ENCODE measurements at places on chromosomes 3 and 15.

GRCh38 chr3:97070302-97070701 is 255.9 kb downstream of the EPHA6 start:
- DNase-seq: no peak

GRCh38 chr3:72523429-72524151 is 324.7 kb downstream of the SHQ1 start:
- DNase-seq: peak; percentile 22

DNA sequence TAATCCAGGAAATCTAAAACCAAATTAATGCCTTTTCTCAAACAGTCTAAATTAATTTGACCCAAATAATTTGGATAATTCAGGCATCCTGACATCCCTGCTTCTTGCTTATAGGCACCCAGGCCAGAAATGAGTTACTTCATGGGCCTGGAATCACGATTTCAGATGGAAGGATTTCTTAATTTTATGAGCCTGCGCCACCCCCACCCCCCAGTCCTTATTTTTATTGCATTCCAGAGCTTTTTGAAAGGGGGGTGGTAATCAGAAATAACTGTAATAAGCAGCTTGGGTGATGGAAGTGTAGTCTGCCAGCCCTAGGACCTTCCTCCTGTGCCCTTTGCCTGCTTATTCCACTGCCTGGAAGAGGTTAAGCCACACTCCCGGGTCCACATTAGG is 1.3 kb downstream of the AP2M1 start:
- DNase-seq: no peak

GRCh38 chr15:64865998-64866520 is 24.3 kb downstream of the PLEKHO2 start:
- DNase-seq: no peak

DNA sequence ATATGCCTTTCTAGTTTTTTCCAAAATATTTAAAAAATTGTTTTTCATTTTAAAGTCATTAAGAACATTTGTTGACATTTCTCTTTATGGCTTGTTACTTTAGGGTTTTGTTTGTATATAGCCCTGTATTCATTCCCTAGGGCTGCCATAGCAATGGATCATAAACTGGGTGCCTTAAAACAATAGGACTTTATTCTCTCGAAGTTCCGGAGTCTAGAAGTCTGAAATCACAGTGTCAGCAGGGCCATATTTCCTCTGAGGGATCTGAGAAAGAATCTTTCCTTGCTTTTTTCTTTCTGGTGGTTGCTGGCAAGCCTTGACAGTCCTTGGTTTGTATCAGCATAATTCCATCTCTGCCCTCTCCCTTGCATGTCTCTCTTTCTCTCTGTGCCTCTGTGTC is 63.4 kb upstream of the CADPS start:
- no peak for DNase-seq

DNA sequence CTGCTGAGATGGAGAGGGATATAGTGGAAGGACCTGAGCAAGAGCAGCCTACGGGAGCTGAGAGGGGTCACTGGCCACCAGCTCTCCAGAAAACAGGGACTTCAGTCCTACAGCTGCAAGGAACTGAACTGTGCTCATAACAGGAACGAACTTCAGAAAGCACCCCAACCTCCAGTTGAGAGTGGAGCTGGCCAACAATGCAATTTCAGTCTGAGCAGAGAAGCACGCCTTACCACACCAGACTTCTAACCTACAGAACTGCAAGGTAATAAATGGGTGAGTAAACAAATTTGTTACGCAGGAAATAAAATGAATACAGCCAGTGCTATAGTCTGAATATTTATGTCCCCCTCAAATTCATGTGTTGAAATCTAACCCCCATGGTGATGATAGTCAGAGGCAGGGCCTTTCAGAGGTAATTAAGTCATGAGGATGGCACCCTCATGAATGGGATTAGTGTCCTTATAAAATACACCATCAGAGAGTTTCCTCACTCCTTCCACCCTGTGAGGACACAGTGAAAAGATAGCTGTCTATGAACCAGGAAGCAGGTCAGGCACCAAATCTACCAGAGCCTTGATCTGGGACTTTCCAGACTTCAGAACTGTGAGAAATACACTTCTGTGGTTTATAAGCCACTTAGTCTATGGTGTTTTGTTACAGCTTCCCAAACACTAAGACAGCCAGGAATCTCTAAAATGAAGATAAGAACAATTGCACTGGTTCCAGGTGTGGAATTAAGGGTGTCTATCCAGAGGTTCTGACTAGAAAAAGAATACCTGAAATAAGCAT is 58.6 kb downstream of the SYNM start:
- no peak for DNase-seq

DNA sequence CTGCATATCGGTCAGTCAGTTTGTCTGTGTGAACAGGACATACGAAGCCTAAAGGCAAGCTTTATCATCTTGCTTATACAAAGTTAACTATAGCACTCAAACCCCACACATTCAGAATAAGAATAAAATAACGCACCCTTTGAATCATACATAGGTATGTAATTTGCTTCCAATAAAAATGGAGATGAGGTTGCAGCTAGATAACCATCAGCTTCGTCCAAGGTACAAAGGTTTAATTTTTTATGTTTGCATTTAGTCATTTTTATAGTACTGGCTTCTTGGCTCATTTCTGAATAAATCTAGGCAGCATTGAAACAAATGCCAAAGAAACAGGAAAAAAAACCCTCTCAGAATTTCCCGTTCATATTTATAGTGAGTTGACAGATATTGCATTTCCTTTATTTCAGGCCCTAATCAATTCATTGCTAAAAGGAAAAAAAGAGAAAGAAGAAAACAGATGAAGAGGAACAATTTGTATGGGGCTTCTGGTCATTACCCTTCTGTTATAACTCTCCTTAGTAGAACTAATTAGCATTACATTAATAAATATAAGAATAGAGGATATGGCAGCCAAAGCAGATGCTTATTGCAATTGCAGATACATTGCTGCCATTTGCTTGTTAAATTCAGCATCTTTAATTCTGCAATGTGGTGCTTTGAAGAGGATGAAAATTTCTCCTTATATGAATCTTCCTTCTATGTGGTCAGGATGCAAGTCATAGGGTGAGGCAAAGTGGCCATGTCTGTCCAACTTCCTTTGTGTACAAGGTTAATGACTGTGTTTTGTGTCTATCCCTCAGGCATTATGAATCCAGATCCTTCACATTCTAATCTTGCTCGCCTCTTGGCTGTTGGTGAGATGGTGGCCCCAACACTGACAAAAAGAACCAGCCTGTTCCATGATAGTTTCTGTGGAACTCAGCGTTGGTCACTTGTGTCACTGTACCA is 550.0 kb downstream of the AGBL1 start:
- no peak for DNase-seq

DNA sequence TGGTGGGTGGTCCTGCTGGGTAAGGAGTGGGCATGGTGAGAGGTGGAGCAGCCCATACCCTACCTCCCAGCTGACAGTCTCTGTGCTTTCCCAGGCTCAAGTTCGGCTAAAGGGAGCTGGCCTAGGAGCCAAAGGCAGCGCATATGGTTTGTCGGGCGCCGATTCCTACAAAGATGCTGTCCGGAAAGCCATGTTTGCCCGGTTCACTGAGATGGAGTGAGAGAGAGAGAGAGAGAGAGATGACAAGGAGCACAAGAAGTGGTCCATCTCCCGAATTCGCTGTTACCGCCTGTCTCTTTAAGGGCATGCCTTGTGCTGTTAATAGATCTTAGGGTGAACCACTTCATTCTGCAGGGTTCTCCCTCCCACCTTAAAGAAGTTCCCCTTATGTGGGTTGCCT is 29.5 kb downstream of the RBM5 start:
- no peak for DNase-seq

GRCh38 chr3:190554197-190554596 is 40.3 kb downstream of the IL1RAP start:
- no peak for DNase-seq

DNA sequence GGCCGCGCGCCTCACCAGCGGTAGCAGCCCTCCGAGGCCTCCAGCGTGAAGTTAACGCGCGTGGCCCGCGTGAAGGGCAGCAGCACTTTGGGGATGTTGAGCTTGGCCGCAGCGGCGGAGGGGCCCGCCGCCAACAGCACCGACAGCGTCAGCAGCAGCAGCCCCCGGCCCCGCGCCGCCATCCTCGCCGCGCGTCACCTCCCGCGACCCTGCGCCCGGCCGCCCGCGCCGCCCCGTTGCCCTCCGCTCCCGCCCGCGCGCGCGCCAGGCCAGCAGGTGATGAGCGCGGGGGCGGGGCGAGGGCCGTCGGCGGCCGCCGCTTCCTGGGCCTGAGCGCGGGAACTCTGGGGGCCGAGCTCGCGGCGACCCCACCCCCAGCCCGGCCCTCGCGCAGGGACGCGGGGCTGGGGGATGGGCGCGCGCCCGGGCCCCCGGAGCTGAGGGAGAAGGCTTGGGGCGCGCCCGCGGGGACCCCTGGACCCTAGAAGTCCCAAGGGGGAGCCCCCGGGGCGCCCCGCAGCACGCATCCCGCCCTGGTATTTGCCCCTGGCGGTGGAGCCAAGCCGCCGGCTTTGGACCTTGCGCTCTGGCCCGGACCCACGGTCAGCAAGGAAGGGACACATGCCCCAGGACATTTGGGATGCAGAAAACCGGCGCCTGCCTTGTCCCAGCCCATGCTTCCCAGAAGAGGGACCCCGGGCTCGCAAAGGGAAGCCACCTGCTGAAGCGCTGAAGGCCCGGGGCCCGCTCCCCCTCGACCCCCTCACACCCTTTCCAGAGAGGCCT is at the start of gene NUP210:
Gene NUP210, minus strand, starts transcription at position 278 of the 786 bp plus-strand sequence. Its CDS starts 96 bp downstream, at position 182.
- peak; percentile 75 for DNase-seq

DNA sequence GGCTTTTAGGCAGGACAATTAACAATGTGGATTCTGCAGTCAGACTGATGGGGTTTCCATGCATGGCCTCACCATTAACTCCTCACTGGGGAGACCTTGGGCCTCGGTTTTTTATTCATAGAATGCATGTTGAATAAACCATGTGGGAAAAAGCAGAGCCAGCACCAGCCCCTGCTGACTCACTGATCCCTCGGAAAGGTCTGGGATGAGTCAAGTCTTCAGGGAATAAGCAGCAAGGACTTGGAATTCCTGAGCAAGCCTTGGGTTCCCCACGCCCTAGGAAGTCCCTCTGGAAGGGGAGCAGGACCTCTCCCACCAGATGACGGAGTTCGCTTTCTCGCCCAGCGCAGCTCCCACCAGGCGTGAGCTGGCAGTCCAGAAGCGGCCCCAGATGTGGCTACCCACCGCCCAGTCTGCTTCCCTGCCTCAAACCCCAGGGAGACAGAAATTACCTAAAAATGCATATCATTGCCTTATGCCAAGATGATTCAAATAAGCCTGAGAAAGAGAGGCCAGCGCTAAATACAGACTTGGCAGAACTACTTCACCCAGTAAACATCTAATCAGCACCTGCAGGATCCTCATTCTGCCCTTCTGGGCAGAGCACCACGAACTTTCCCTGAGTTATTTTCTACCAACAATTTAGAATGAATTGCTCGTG is 45.4 kb downstream of the BTD start:
- DNase-seq: no peak

GRCh38 chr3:142694225-142694624 is 29.6 kb upstream of the TRPC1 start:
- DNase-seq: no peak

DNA sequence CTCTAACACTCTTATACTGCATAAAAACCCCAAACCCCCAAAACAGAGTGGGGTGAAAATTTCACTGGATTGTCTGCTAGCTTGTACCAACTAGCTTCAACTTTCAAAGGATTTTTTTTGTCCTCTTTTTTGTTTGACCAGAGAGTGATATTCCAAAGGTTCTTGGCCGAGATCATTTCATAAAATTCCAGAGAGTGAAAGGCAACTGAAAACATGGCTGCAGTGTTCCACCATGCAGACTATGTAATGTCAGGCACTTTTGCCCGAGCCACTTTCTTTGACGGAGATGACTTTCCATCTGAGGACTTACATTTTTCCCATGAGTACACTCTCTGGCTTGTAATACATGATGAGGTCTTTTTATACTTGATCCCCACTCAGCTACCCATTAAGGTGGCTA is 107.5 kb downstream of the TIGIT start:
- no peak for DNase-seq

DNA sequence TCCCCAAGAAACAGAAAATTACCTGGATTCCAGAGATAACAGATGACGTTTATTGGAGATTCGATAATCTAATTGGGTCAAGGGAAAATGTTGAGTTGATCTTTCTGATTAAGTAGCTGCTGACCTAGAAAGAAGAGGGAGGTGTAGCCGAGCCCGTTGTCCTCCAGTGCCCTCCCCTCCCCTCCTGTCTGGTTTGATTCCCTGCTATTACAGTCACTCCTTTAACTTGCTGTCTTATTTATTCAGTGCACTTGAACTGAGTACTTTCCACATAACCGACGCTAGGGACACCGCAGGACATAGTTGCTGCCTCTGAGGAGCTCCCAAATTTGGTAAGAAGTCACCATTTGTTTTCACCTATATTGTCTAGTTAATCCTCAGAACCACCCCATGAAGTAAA is 103.7 kb downstream of the AQP9 start:
- DNase-seq: no peak

DNA sequence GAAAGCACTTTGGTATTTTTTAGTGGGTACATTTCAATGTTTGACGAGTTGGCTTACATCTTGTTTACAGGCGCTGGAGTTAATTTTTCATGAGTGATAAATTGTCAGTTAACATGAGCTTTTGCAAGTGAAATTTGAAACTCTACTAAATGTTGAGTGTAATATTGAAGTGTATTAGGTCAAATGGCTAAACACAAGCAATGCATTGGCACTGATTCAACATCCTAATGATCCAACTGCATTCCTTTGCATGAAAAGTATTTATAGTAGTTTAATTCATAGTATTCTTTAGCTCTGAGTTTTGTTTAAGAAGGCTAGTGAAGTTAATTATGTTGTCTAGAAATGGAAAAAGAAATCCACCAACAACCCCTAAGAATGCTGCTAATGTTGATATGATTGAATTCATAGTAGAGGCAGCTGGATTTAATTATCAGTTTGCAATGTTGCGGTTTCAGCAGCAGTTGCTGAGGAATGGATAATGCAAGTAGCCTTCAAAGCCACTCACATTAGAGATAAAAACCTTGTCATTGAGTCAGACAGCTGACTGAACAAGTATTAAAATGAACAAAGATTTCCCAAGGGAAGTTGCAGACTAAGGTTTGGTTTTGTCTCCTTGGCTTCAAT is 245.6 kb upstream of the GOLIM4 start:
- DNase-seq: no peak

- DNase-seq: no peak
These were observed 743.8 kb upstream of the GBE1 start for GRCh38 chr3:82505079-82505756.

- no peak for DNase-seq
These were observed 93.1 kb downstream of the STAG1 start for GRCh38 chr3:136658946-136659682.
